CD4-positive, alpha-beta T cell treated with Interleukin-15 for 4 hours (primary cell): ENCODE measurements at places on chromosomes 2 and 18.

GRCh38 chr2:218221000-218221399, 4.0 kb downstream of the ARPC2 start:
- DNase-seq, result no peak

- DNase-seq, result no peak
These were observed 1110.6 kb upstream of the ACVR2A start for GRCh38 chr2:146734042-146734820.

- DNase-seq, result no peak
These were observed 457.0 kb upstream of the HNRNPA3 start for GRCh38 chr2:176755537-176756135.

- no peak for DNase-seq
These were observed 736.8 kb downstream of the SOCS6 start for GRCh38 chr18:71025505-71026225.

GRCh38 chr18:28013066-28013465, 163.9 kb downstream of the CDH2 start:
- no peak for DNase-seq

GRCh38 chr2:7515327-7515726, 598.1 kb downstream of the RNF144A start:
- no peak for DNase-seq

DNA sequence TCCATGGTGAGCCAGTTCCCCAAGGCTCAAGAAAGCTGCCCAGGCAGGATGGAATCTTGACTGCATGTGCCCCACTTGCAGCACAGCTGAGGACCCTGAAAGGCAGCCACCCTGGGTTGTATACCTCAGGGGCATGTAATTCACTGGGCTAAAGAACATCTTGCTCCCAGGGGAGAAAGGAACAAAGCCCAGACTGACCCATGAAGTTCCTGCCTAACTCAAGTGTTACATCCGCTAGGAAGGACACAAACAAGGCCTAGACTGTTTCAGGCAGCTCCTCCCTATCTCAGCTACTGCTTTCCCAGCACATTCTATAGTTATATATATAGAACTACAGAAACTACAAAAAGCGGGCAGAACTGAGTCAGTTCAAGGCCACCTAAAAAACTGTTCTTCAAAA, 69.0 kb downstream of the RBM43 start:
- no peak for DNase-seq
